ENCODE measurements at places on chromosomes 3 and 15.
A peak's percentile ranks its signal among the peaks of the same experiment; 100 is the strongest.

- DNase-seq = peak; percentile 10
These were observed 461 bp downstream of the SECISBP2L start for GRCh38 chr15:49045751-49046219.

DNA sequence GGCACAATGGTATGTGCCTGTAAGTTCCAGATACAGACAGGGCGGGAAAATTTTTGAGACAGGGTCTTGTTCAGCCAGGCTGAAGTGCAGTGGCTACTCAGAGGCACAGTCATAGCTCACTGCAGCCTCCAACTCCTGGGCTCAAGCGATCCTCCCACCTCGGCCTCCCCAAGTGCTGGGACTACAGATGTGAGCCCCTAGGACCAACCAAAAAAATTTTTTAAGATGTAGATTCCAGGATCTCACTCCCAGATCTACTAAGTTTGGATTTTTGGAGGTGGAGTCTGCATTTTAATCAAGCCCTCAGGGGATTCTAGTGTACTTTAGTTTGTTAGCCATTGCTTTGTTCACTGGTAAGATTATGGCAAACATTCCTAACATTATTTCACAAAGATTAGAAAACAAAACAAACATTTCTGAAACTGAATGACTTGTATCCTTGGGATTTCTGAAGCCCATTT, 2.7 kb downstream of the LIPH start:
- no peak for DNase-seq

GRCh38 chr3:17322106-17322793, 420.2 kb downstream of the TBC1D5 start:
- DNase-seq = no peak

DNA sequence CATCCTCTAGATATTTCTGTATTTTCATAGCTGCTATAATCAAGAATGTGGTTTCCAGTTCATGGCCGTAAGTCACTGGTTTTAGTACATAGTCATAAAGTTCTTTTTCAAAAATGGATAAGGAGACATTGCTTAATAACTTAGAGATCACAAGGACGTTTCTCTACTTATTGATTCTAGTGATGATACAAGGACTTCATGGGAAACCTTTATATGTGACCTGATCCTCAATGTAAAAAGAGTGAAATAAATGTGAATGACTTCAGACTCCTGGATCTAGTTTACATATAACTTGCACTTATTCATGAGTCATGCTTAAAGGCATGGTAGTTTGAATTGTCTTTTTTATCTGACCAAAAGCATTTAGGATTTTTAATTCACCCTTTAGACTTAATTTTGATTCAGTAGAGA, 35.2 kb downstream of the TSC22D2 start:
- DNase-seq = no peak

DNA sequence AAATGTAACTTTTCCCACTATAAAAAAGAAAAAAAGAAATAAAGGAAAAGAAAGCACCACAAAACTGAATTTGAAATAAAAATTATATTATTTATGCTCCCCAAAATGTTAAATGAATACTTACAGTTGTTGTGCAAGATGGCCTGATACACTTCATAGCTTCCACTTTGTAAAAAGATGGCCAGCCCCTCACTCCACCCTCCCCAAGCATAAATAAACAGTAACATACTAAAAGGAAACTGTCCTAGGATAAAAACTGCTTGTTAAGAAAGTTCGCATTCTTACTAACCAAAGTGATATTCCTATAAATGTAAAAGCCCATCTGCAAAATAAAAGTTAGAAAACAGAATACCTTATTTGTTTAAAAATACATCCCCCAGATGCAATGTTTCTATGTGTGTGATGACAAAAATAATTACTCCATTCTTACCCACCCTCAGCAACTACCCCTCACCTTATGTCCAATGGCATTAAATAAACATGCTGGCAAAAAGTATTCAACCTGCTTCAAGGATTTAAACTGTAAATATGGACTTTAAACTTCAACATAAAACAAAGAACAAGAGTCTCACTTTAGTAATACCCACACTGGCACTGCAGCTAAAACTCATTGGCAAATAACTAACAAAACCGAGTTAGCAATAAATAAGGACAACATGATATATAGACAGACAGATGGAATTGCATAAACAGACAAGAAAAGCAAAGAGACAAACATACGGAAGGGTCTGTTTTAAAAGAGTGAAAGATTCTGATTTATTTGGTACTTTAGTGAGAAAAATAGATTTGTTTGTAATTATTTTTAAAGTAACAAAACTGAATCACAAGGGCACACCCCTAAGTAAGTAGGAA, 47.7 kb downstream of the ZBTB20 start:
- DNase-seq = no peak

DNA sequence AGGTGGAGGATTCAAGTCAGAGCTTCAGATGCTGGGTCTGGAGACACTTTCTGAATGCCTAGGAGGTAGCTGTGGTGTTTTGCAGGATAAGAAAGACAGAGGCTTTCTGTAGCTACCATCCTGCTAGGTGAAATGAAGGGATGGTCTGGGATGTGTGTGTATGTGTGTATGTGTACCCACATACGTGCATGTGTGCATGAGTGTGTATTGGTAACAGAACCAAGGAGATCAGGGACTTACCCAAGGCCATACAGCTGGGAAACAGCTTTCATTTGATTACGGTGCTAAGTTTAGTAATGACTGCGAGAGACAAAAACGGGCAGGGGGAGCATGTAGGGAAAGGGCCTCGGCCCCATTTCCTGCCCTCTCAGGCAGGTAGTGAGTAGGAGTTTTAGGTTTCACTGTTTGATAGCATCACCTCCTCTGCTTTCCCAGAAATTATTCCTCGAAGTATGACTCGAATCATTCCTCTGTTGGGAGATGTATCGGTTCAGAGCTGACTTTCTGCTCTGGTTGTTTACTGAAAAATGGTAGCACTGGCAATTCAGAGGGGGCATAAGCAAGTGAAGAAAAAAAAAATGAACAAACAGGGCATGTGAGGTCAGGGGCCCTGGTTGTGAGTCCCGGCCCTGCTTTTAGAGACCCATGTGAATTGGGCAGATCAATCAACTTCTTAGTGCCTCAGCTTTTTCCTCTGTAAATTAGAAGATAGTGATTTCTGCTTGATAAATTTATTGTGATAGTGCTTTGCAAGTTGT, 130.7 kb downstream of the LPP start:
- DNase-seq = no peak

DNA sequence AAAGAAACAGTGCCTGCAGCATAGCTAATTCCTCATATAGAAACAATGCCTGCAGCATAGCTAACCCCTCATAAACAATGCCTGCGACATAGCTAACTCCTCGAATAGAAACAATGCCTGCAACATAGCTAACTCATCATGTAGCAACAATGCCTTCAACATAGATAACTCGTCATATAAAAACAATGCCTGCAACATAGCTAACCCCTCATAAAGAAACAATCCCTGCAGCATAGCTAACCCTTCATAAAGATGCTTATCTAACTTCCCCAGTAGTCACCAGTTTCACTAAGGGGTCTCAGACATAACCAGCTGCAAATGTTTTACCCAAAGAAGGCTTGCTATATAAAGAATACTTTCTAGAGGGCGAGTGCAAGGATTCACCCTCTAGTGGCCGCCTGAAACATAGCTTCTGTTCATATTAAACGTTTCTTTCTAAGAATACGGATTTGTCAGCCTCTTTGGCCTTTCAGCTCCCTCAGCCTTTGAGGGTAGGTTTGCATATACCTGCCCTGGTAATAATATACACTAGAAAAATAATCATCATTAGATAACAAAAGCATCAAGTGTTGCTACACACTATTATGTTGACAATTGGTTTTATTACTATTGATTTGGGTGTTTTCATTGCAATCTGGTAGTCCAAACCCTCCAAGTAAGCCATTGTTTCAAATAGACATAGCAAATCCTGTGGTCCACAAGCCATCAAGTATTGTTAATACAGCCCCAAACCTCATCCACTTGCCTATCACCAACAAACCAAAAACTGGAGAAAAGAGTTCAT, 44.4 kb upstream of the FAN1 start:
- peak; percentile 3 for DNase-seq

DNA sequence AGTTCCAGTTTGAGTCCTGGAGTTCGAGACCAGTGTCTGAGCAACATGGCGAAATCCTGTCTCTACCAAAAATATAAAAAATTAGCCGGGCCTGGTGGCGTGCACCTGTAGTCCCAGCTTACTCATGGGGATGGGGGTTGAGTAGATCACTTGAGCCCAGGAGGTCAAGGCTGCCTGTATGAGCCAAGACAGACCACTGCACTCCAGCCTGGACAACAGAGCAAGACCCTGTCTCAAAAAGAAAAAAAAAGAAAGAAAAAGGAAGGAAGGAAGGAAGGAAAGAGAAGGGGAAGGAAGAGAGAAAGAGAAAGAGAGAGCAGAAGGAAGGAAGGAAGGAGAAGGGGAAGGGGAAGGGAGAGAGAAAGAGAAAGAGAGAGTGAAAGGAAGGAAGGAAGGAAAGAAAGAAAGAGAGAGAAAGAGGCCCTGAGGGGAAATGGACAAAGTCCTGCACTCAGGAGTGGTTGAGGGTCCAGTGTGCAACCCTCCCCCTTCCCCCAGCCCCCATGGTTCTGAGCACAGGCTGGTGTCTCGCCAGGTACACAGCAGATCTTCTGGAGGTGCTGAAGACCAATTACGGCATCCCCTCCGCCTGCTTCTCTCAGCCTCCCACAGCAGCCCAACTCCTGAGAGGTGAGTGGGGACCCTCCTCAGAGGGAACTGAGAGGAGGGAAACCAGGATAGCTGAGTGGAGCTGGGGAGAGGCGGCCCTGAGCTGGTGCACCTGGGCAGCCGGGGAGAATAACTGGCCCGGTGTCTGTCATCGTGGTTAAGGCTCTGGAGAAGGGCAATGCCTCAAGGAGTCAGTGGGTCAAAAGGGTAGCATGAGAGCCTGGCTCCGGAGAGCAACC, 1.2 kb downstream of the SLC51A start:
- no peak for DNase-seq

GRCh38 chr3:192906940-192907339, 10.7 kb downstream of the MB21D2 start:
- no peak for DNase-seq

DNA sequence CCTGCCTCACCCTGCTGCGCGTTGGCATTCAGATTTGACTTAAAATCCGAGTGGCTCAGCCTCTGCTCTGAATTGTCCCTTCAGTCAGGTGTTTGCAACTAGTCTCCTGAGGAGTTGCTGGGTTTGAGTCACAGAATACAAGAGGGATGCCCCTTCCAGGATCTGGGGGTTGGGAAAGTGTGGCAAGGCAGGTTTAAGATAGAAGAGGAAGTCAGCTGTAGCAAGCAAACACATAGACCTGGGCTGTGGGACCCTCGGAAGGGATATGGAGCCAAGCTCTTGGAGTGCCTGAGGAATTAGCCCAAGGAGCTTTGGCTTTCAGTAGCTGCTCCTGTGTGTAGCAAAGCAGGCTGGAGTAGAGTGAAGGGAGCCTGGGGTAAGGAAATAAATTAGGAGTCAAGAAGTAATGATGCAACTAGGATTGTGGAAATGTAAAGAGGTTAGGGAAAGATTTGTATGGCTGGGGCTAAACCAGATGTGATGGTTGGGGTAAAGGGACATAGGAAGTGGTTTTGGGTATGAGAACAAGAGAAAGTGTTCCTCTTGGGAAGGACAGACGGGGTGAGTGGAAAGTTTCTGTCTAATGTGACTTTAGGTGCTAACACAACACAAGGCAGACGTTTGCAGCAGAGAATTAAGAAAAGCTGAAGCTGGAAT, 41.2 kb downstream of the RAB7A start:
- no peak for DNase-seq

- DNase-seq = no peak
These were observed 401.9 kb upstream of the ROBO2 start for GRCh38 chr3:76638006-76638405.

- no peak for DNase-seq
These were observed 102.1 kb upstream of the TLE3 start for GRCh38 chr15:70199540-70200410.

DNA sequence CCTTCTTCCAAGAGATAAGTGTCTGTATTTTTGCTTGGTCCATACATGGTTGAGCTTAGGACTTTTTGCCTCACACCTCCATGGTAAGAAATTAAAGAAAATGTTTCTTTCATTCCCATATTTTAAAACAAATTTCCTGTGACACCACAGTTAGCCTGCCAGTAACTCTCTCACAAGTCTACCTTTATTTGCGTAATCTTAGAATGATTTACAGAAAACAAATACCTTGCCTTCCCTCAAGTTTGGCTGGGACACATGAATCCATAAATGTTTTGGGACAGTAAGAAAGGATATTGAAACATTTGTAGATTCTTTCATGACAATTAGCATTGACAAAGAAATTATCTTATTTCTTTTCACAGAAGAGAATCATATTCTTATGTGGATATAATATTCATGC, 3.8 kb upstream of the ARL14 start:
- no peak for DNase-seq

GRCh38 chr3:65999606-66000005, 39.1 kb downstream of the MAGI1 start:
- no peak for DNase-seq

DNA sequence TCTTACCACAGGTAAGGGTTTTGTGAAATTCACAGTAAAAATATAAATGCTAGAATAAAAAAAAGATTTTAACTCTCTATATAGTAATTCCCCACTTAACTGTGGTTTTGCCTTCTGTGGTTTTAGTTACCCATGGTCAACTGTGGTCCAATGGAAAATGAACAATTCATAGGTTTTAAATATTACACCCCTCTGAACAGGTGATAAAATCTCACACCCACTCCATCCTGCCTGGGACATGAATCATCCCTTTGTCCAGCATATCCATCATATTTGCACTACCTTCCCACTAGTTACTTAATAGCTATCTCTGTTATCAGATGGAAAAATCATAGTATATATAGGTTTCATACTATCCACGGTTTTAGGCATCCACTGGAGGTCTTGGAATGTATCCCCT, 49.2 kb downstream of the HDGFL3 start:
- peak; percentile 5 for DNase-seq

- no peak for DNase-seq
These were observed 1092.5 kb upstream of the EPHA6 start for GRCh38 chr3:95721938-95722337.

DNA sequence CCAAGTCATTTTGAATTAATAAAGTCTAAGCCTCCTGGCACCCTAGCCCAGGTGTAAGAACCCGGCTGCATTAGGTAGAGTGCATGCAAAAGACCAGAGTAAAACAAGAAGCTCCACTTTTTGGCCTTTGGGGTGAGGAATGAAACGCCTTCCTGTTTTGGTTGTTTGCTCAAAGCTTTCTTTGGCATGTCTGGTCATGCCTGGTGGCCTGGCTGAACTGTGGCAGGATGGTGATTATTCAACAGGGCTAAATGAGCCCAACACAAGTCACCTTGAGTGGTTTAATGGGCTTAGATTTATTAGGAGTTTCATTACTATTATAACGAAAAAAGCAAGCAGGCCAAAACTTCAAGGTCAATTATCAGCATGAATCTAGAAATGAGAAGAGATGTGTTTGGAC, 40.9 kb upstream of the LDHAL6B start:
- DNase-seq = no peak

DNA sequence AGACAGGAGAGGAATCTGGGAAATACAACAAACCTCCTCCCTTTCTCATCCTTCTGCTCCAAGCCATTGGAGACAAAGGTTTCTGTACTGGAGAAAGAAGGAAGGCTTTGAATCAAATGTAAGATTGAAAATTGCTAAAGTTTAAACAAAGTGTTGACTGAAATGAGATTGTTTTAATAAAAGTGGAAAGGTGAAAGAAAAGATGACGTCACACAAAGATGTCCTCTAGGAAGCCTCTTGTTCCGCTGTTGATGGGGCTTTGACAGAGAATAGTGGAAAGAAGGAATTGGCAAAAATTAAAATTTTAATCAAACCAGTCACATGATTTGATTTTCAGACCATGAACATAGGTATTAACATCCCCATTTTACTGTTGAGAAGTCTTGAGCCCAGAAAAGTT, 967.6 kb downstream of the NAALADL2 start:
- DNase-seq = no peak

- no peak for DNase-seq
These were observed 1.1 kb downstream of the MYH15 start for GRCh38 chr3:108509263-108509662.
